ENCODE measurements at places on chromosomes 2 and 18.

DNA sequence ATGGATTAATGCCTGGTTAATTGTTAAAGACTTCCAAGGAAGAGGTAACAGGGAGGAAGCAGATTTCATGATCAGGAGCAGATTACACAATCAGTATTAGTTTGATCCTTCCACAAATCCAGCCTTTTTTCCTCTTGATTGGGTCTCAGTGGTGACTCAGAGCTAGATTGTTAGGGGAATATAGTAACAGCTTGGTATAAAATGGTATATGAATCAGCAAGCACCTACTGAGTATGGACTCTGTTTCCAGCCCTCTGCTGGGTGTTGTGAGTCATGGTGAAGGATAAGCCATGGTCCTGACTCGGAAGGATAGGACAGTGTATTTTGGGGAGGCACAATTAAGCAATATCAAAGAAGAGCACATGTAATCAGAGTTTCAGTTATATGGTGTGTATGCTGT, 272.4 kb upstream of the DPP10 start:
- DNase-seq, result peak; percentile 52

DNA sequence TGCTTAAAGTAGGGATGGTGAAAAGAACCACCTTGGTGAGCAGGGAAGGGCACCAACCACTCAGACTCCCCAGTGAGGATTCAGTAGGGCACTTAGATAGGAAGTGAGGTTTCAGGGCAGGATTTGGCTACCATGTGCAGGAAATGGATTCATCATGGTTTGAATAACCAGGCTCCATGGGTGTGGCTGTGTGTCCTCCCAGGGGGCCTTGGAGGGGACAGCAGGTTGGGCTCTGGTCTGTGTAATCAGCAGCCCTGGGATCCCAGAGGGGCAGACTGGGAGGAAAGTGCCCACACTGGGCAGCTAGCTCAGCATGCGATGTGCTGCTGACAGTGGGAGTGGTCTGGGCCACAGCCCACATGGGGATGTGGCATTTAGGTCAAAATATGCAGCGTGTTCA, 224.6 kb downstream of the CELF4 start:
- DNase-seq, result no peak

- DNase-seq, result no peak
Measured at GRCh38 chr2:25576596-25576995, 96.8 kb downstream of the DTNB start.

GRCh38 chr2:70715071-70715985, 52.7 kb downstream of the ADD2 start:
- no peak for DNase-seq

Data from SW480 (cell line).